ENCODE measurements at places on chromosomes 13 and 19.

- no peak for DNase-seq
Observed at GRCh38 chr19:33950091-33950750, 153.6 kb downstream of the KCTD15 start.

- DNase-seq, result no peak
Observed at GRCh38 chr13:113902986-113903775, 39.3 kb upstream of the GAS6 start.

GRCh38 chr19:10624585-10624984 is 768 bp upstream of the SLC44A2 start:
- DNase-seq, result no peak

- peak; percentile 98 for DNase-seq
Observed at GRCh38 chr13:67230404-67231288, 510 bp upstream of the PCDH9 start.

DNA sequence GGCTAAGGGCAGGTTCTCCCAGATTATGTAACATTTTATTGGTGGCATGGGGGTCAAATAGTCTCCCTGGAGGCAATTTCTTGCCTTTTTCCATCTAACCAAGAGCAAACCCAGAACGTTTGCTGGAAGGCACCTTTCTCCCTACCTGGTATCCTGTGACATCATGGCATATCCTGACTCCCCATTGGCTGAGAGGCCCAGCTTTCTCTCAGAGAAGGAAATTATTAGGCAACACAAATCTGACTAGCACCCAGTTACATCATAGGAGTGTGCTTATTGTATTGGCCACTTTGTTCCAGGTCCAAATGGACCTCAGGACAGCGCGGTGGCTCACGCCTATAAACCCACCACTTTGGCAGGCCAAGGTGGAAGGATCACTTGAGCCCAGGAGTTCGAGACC is 13.0 kb downstream of the NTN5 start:
- DNase-seq, result no peak

DNA sequence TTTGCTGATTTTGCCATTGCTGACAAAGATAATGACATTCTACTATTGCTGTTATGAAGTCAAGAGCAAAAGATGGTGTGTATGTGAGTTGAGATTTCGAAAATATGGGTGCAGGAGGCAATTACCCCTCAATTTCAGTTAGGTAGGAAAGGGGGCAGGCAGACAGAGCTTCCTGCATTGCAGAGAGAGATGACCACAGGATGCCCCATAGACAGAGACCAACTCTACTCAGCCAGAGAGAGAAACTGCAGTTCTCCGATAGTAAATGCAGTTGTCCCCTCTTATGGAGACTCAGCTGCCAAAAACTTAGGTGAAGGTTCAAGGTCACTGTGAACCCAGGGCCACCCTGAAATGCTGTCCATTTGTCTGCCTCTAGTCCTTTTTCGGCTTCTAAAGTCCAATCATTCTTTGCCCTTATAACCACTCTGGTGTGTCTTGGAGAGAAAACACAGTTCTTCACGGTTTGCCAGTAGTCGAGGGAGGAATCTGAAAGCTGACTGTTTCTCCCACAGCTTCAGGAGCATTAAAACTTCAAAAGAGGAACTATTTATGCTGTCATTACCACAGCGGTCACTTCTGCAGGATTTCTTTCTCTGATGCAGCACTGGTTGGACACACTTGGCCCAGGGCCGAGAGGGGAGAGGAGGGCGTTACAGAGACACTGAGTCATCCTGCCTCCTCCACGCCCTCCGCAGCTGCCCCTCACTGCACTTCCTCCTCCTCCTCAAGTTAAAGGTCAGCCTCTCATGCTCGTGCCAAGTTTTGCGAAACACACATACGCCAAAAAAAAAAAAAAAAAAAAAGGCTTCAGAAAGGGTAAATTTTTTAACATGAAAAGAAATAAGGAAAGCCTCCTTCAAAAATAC is 264.3 kb downstream of the FOXO1 start:
- no peak for DNase-seq

GRCh38 chr19:33391631-33392249 is 18.2 kb downstream of the CEBPG start:
- no peak for DNase-seq

DNA sequence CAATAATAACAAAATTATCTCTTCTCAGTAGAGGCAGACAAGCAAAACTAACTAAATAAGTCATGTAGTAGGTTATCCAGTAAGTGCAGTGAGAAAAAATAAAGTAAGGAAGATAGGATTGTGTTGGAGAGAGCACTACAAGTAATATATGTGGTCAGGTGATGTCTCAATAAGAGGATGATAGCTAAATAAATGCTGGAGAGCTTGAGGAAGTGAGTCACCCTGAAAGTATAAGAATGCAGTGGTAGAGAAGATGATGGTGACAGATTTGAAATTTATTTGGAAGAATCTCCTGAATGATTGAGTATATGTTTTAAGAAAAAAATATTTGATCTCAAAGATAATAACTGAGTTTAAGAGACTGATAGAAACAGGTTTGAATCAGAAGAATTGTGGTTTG is 152.2 kb upstream of the PRR20A start:
- no peak for DNase-seq

DNA sequence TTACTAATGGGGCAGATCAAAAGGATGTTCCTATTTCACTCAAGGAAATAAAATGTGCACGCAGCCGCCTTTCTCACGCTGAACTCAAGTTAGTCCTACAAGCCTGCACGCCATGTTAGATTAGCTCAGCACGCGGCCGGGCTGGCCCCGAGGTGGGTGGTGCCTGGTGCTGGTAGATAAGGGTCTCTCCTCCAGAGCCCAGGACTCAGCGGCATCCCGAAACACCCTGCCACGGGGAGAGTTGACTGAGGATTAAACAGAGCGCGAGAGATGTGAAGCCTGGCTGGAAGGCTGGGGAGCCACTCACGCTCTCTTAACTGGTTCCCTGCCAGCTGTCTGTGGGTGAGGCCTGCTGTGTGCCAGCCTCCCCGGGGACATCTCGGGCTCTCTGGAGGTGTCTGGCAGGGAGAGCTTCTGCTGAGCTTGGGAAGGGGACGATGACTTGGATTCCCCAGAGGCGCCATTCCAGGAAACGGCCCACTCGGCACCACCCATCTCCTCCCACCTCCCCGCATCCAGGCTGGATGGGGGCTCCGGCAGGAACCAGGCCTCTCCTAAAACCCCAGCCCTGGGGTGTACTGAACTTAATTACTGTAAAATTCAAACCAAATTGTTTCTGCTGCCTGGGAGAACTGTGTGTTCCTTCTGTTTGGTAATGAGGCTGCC is 122.2 kb downstream of the KDM4B start:
- DNase-seq, result peak; percentile 46

DNA sequence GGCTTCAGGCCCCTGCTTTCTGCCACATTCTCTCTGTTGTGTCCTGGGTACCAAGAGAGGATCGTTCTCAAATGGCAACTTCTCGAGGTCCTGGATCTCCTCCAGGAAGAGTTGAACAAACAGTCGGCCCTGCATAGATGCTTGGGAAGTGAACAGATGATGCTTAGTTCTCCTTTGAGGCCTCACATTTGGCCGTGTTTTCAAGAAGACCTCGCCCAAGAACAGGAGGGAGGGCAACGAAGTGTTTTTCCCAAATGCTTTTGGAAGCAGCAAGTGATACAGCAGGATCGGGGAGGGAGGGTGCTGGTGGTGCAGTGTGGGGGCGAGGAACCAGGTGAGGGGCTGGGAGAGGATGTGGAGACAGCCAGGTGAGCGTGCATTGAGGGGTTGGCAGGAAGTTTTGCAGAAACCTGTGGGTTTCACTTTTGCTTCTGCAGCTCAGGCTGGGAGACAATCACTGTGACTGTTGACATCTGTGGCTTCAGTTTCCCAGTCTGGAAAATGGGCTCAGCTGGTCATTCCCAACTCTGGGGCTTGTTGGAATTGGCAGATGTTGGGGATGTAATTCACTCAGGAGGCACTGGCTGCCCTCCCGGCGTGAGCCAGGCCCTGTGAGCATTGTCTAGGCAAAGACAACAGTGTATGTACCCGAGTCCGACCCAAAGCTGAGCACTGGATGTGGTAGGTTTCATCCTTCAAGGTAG is 21.6 kb downstream of the MAST3 start:
- no peak for DNase-seq

GRCh38 chr19:42086770-42087550 is 11.0 kb downstream of the ZNF574 start:
- no peak for DNase-seq

DNA sequence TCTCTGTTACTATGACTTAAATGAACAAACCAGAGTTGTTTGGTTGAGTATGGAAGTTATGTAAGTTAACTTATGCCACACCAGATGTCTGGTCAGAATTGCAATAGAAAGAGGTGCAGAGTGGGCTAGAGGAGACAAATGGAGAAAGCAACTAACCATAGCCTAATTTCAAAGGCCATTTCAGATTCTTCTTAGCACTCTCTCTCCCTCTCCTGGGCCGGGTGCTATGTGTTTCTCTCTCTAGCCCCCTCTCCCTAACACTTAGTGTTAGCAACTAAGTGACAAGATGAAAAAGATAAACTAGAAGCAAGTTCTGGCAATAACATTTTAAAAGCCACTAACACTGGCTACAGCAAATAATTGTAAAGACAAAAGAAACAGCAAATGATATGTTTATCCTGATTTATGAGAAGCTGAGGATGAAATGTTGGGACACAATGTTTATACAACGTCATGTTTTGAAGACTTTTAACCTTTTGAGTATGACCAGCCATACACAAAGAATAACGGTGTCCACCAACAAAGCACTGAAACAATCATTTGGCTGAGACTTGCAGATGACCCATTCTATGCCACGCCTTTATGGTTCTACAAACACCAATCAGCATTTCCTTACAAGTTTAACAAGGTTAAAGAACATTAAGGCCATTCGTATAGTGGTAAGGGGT is 18.6 kb downstream of the SERPINE3 start:
- no peak for DNase-seq

DNA sequence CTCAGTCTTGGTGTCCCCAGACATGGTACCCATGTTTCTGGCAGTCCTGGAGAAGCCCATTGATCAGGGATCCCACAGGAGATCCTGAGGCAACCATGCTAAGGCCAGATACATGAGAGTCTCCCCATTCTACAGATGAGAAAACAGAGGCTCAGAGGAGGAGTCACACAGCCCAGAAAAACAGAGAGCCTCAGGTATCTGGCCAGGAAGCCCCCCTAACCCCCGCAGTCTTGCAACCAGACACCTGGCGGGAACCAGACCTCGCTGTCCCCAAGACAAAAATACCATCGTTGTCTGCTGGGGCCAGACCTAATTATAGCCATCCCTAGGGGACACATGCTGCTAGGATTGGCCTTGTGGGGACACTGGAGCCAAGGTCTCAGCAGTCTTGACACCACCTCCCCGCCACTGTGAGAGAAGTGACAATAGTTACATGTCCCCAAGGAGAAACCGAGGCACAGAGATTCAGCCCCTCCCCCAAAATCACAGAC is 1.6 kb upstream of the PDE4C start:
- no peak for DNase-seq

DNA sequence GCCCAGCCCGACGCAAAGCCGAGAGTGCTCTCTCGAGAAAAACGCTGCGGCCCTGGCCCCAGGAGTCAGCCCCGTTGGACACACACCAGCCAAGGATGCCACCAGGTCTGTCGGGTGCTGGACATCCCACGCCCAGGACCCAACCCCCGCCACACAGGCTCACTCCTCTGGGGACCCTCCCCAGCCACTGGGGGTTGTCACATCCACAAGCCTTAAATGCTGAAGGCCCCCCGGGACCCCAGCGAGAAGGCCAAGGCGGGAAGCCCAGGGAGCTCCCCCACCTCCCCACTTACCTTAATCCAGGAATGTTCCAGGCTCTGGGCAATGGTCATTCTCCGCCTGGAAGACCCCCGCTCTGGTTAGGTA is 11.2 kb downstream of the DAPK3 start:
- DNase-seq, result no peak

DNA sequence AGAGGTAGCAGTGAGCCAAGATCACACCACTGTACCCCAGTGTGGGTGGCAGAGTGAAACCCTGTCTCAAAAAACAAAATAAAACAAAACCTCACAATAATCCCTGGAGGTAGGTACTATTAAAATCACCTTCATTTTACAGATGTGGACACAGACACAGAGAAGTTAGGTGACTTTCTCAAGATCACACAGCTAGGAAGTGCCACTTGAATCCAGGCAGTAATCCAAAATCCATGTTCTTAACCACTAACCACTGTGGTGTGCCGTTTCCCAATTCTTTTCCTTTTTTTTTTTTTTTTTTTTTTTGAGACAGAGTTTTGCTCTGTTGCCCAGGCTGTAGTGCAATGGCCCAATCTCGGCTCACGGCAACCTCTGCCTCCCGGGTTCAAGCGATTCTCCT is 9.0 kb downstream of the PPP1R14A start:
- DNase-seq, result no peak

- DNase-seq, result peak; percentile 43
Observed at GRCh38 chr13:36420437-36420891, 11.8 kb upstream of the CCNA1 start.

- DNase-seq, result no peak
Observed at GRCh38 chr13:112261924-112262323, 114.2 kb upstream of the SPACA7 start.

DNA sequence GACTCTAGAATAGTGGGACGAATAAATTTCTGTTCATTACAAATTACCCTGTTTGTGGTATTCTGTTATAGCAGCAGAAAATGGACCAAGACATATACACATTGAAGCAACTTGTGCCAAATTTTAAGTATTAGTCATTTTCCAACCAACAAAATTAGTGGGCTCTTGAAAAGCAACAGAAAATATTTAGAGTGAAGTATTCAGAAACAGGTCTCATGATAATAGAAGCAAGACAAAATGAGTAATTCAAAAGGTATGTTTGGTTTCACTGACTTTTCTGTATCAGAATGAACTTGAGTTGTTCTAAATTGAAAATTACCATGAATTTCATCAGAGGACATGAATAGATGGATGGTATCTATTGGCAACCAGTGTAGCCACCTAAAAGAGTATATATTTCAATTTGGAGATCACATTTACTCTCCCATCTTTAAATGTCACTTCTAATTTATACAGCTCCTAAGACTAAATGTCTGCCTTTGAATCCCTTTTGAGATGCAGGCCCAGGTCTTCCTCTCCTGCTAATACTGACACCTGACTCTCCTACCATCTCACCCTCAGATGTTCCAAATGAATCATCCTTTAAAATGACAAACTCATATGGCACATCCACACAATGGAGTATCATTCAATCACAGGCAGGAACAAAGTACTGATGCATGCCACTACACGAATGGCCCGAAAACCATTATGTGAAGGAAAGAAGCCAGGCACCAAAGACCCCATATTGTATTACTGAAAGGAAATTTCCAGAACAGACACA is 40.7 kb upstream of the DOCK9 start:
- DNase-seq, result no peak

Data from NCI-H1092 (cell line).